ENCODE measurements at places on chromosomes 4 and X.

DNA sequence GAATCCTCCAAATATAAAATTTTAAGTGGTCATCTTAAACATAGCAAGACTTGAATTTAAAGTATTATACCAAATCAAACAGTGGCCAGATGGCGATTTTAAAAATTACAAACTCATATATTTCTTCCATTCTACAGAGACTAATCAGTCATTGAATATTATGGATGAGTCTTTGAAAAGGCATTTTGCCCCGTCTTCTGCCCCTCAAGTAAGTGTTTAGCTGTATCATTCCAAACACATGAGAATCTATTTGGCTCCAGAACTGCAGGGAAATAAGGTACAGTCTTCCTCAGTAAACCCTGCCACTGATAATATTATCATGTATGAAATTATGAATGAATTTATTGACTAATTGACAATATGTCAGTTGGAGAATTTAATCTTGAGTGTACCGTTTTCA, 191.0 kb downstream of the SLC7A11 start:
- no peak for DNase-seq

DNA sequence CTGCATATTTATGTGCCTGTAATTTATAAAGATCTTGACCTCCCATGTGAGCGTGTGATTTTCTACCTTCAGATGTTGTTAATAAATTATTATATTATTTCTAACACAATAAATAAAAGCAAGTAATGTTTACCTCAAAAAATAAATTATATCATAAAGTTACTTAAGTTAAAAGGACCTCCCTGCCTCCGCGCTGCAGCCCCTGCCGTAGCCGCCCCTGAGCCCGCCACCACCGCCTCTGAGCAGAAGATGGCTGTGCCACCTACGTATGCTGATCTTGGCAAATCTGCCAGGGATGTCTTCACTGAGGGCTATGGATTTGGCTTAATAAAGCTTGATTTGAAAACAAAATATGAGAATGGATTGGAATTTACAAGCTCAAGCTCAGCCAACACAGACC, 119.6 kb upstream of the BRWD3 start:
- DNase-seq = no peak

DNA sequence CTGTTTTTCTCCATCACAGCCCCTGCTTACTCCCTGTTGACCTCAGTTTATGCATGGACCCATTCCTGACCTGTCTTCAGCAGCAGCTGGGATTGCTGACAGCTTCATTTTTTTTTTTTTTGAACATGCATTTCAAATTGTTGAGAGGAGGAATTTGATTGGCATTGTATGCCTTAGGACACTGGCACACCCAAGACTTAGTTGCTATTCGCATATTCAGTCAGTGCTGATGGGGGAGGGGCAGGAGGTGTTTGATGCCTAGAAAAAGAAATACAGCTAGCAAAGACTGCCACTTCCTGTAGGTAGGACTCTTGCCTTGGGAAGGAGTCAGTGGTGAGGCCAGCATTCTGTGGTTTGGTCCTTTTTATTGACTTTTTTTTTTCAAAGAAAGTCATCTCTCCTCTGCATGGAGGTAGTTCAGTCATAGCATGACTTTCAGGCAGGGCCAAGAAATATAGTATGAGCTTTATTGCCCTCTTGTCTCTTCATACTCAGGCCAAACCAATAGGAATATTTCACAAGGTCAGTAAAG, 33.6 kb upstream of the XK start:
- no peak for DNase-seq

DNA sequence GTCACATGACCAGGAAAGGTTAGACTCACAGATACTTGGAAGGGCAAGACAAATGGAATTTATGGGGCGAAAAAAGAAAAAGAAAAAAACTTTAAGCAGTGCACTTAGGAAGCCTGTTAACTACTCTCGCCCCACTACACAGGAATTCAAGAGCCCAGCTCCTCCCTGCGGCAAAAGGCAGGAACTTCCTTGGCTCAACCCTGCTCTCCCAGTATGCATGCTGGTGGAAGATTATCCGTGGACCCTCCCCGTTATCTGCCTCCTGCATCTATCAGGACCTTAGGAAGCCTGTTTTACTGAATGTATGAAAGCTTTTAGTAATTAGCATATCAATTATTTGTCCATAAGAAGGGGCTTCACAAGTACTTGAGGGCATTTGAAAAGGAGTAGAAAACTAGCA, 40.1 kb upstream of the RPA4 start:
- no peak for DNase-seq

GRCh38 chrX:34848281-34848680, 94.3 kb upstream of the FAM47B start:
- DNase-seq = no peak

GRCh38 chr4:84220990-84221389, 278.1 kb downstream of the NKX6-1 start:
- no peak for DNase-seq

DNA sequence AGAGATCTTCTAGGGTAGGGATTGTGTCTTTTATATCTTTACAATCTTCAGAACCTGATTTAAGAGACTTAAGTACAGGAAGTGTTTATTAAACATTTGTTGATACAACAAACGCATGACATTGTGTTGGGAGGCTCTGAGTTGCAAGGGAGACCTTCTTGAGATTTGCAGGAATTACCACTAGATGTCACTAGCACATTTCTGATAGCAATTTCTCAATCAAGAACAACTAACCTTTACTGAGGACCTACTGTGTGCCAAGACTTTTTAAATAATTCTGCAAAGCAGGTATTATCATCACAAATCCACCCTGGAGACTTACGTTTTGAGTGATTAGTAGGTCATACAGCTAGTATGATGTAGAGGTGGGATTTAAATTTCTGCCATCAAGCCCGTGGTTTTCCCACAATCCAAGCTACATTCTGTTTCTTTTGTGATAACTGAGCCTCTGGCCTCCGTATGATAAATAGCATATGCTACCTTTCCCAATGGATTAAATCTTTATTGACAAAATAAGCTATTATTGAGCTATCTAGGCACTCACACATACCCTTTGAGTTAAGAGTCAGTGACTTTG, 986.0 kb downstream of the CCSER1 start:
- DNase-seq = peak; percentile 4

- DNase-seq = no peak
Measured at GRCh38 chrX:8783097-8783713, 18.0 kb downstream of the FAM9A start.

DNA sequence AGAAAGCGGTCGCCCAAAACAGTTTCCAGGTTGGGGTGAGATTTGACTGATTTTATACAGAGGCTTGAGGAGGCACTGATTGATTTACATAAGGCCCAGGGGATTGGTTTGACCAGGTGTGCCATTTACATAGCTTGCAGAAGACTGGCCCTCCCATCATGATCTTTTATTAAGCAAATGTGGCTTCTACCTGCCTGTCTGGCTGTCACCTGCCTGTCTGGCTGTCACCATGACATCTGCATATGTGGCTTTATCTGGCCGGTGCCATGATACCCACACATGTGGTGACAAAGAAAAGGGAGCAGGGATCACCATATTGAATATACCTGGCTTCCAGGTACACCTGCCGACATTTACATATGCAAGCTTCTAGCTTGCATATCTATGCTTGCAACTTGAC, 17.0 kb upstream of the CDS1 start:
- no peak for DNase-seq

DNA sequence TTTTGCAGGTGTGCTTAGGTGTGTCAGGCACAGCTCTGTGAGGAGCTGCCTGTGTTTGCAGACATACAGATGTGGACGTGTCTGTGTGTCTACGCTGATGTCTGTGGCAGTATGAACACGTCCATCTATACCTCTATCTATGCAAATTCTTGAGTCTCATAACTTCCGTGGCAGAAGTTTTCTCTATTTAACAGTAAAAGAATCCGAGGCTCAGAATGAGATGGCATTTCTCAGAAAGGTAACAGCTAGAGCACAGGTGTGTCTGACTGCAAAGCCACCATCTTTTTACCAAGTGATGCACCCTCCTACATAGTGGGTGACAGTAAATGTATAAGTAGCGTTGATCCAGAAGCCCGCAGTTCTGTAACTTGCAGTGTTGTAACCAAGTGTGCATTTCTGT, 39.9 kb upstream of the CYP4V2 start:
- DNase-seq = no peak

GRCh38 chrX:21408307-21408706, 34.1 kb downstream of the CNKSR2 start:
- DNase-seq = no peak

All from non-pigmented ciliary epithelial cell (primary cell).